NCI-H1092 (cell line): ENCODE measurements at places on chromosomes 5 and 9.
A peak's percentile ranks its signal among the peaks of the same experiment; 100 is the strongest.

DNA sequence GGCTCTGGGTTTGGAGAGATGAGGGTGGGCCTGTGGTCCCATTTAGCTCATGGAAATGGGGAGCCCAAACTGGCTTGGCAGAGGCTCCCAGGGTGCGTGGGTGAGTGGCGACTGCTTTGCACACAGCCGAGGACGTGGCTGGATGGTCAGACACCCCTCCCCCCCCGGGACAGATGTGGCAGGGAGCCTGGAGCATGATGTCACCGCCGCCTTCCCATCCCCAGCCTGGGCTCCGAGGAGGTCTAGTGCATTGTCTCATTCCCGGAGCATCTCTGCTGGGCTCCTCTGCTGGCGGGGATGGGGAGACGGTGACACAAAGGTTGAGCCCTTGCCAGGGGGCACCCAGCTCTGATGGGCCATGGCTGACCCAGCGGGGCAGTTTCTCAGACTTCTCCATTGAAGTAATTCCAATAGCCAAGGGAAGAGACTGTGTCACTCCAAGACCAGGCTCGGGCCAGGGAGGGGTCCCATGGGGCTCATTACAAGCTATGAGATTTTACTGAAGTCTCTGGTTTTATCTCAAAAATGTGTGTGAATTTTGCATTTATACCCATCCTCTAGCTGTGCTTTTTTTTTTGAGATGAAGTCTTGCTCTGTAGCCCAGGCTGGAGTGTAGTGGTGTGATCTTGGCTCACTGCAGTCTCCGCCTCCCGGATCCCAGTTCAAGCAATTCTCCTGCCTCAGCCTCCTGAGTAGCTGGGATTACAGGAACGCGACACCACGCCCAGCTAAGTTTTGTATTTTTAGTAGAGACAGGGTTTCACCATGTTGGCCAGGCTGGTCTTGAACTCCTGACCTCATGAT lies 36.1 kb downstream of the HMCN2 start:
- DNase-seq: no peak

- DNase-seq: no peak
These were observed 27.8 kb upstream of the SEMA4D start for GRCh38 chr9:89525446-89526374.

DNA sequence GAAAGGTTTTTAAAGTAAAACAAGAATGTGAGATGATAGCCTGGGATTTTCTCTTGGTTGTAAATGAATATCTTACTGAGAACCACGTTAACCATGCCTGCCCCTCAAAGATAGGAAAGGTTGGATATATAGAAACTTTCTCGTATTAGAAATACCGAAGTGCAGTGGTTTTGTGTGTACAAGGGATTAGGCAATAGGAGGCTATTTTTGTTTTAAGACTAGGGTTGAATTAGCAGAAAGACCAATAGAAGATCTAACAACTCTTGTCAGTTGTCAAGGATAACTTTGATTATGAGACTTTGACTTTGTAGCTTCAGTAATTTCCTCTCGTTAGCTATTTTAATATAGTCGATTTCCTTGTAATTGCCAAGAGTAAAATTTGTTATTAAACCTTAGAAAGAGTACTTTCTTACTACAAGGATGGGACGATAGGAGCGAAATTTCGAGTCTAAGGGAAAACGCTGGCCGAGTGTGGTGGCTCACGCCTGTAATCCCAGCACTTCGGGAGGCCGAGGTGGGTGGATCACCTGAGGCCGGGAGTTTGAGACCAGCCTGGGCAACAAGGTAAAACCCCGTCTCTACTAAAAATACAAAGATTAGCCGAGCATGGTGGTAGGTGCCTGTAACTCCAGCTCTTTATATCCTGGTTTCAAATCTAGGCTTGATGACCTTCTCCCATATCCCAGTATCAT lies 838 bp downstream of the POLK start:
- DNase-seq: no peak

GRCh38 chr9:134461426-134461982 lies 135.2 kb downstream of the RXRA start:
- no peak for DNase-seq

DNA sequence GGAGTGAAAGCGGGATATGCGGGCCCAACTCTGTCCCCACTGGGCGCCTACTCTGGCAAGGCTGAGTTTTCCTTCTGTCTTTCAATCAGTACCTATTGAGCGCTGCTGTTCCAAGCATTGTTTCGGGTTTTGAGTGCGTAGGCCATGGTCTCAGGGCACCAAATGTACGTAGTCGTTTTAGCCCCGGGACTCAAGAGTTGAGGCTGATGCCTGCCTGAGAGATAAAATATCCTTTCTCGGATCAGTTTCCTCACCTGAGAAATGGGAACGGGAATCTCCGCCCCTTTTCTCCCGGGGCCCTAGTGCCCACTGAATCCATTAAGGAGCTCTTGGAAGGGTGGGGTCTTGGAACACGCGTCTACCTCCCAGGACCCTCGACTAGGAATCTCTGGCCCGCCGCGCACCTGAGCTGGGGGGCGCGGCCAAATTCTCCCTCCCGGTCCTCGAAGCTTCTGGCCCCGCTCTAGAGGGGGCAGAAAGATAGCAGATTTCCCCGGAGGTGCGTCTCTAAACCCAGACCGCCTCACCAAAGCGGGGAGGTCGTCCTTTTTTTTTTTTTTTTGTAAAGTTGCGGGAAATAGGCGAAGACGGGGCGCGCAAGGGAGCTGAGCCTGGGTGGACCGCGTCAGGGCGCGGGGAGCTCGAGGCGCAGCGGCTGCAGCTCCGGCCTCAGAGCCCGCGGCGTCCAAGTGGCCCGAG lies 494 bp upstream of the CXXC5 start:
- no peak for DNase-seq

- no peak for DNase-seq
These were observed 37.8 kb upstream of the CRB2 start for GRCh38 chr9:123318202-123318601.

DNA sequence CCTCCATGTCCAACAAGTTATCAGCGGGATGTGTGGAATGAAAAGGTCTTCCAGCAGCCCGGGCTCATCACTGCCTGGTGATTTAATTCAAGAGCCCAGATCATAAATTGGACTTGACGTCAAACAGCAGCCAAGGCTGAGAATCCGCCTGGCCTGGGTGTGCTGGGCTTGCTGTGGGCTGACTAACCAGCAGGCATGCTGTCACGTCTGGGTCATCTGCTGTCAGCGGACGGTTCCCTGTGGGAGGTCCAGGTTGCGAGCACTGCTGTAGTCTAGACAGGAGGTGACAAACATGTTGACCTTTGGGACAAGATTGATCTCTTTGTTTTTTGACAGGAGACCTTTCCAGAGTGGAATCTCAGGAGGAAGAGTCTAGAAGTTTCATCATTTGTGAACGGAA lies 289.7 kb downstream of the OSTF1 start:
- no peak for DNase-seq

DNA sequence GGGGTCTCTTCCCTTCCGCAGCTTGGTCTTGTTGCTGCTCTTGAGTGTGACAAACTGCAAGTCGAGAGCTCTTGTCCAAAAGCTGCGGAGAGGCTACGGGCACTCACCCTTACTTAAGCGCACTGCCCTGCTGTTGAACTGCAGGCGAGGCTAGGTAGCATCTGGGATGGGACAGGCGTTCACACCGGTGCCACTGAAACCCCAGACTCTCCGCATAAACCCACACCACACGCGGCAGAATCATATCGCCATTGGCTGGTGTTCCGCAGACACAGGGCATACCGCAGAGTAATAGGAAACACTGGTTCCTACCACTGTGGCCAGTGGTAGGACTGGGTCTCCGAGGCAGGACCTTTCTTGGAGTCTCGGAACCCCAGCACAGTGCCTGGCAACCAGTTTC lies 2.2 kb upstream of the NPR3 start:
- no peak for DNase-seq

DNA sequence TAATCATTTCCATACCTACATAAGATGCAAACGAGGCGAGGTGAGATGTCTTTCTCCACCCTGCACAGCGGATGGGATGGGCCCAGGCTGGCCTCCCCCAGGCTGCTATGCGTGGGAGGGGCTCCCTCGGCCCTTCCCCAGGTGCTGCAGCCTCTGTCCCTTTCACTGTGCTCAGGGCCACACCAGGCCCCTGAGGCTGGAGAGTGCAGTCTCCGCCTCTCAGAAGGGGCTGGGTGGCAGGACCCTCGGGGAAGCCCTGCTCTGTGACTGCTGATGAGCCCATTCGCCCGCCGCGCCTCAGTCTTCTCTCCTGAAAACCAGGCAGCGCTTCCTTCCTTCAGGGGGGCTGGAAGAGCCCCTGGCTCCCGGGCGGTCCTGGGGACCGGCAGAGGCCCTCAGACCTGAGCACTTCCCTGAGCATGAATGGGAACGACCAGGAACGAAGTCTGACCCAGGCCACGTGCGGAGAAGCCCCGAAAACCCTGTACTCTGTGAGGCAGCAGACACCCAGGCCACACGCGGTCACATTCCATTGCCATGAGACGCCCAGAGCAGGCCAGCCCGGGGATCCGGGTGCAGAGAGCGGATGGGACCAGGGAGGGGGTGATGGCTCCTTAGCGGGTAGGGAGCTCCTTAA lies 21.9 kb upstream of the NOTCH1 start:
- DNase-seq: no peak

DNA sequence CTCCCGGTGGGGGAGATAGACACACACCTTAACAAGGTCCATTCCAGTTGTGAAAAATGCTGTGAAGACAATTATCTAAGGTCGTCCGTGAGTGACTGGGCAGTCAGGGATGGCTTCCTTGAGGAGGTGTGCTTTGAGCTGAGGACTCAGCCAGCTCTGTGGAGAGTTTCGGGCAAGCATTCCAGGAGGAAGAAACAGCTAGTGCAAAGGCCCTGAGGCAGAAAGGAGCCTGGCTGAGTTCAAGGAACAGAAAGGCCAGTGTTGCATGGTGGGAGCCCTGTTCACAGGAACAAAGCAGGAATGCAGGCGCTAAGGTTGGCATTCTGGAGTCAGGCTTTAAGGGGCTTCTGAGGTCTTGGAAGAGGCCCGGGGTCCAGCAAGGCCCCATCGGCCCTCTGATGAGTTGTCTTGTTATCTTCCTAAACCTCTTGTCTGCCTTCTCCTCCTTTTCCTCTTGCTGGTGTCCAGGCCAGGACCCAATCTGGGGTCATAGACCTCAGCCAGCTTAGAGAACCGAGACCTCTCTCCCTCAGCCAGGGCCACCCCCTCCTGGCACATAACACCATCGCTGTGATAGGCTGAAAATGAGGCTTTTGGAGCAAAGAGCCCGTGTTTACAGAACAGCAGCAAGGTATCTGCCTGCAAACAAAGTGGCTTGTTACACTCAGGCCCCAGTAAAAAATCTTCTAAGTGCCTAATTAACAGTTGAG lies 270.2 kb upstream of the MVB12B start:
- DNase-seq: peak; percentile 77

DNA sequence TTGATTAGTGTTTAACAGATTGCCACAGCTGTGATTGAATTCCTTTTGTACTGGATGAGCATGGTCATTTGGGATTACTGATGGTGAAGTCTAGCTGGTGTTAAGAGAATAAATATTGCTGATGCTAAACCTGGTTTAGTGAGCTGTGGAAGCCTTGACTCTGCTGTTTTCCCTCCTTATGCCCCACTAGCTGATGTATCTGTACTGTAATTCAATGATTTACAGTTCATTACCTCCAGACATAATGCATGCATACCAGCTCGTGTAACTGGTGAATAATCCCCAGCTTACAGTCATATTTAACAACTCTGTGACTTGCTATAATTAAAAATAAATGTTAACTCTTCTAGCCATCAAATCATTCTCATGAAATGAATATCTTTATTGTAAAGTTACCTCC lies 1.7 kb upstream of the CMYA5 start:
- DNase-seq: no peak

DNA sequence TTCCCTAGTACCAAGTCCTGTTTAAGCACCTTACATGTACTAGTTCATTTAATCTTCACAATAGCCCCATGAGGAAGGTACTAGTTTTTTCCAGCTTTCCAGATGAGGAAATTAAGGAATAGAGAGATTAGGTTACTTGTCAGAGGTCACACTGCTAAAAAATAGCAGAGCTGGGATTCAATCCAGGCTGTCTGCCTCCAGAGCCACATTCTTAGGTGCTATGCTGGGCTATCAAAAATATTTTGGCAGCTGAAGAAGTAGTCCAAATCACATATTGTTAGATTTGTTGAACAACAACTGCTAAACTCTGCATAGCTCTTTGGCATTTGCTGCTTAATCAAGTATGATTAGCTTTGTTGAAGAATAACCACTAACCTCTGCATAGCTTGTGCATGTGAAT lies 591.5 kb upstream of the KLF4 start:
- no peak for DNase-seq

DNA sequence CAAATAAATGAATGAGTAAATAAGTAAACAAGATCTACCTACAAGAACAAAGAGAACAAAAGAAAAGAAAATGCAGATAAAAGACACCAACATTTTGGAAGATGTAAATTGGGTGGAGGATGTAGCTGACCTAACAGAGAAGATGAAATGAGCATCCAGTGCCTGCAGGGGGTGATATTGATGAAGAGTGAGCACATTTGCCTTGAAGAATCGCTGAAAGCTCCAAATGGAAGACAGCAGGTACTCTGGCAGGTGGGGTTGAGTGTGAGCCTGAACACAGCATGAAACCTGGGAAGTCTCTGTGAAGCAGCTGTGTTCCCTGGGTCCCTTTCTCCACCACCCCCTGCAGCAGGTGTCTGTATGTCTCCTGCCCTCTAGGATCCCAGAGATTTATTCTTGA lies 125.6 kb downstream of the NXNL2 start:
- DNase-seq: no peak

DNA sequence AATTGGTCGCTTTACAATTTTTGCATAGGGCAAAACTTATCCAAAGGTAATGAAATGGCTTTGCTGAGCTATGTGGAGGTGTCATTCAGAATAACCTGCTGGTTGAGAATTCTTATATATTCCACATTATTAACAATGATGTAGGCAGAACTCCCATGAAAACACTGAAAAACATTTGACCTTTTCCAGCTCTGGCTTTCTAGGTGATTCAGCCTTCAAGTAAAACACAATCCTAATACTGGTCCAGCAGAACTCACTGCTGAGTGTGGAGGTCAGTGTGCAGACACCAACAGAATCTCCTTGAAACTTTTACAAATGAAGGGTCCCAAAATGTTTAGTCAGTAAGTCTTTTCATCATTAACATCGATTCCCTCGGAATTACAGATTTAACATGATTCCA lies 162.0 kb upstream of the EFNA5 start:
- no peak for DNase-seq

- DNase-seq: no peak
These were observed 242.8 kb upstream of the ANKRD55 start for GRCh38 chr5:56475689-56476486.
